Activated naive CD4-positive, alpha-beta T cell (primary cell): ENCODE measurements at places on chromosomes 13 and 19.

DNA sequence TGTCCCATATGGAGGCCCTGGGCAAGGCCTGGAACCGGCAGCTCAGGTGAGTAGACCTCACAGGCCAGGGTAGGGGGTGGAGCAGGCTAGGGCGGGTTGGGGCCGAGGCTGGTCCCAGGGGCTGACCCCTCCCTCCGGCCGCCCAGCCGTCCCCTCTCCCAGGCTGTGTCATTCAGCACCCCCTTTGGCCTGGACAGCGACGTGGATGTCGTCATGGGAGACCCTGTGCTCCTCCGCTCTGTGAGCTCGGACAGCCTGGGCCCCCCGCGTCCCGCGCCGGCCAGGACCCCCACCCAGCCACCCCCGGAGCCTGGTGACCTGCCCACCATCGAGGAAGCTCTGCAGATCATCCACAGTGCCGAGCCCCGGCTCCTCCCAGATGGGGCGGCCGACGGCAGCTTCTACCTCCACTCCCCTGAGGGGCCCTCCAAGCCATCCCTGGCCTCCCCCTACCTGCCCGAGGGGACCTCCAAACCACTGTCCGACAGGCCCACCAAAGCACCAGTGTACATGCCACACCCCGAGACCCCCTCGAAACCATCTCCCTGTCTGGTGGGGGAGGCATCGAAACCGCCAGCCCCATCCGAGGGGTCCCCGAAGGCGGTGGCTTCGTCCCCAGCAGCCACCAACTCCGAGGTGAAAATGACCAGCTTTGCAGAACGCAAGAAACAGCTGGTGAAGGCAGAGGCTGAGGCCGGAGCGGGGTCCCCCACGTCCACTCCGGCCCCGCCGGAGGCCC, 16.0 kb downstream of the CAMSAP3 start:
- no peak for DNase-seq

GRCh38 chr13:111557921-111558699, 237.7 kb downstream of the TEX29 start:
- no peak for DNase-seq

DNA sequence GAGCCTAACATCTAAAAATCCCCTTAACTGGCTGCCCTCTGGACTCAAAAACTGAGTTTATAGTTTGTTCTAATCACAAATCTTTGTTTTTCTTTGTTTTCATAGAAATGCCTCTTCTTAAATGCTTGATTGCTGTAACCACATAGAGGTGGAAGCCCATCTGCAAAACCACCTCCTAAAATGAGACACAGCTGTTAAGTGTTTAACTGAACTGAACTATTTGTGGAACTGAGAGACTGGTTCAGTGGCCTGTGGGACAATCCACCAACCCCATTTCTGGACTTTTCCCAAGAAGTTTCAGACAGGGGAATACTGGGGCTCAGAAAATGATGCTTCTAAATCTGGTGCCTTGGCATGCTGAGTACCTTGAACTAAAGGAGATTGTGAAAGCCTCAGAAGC, 50.9 kb upstream of the TM9SF2 start:
- no peak for DNase-seq

DNA sequence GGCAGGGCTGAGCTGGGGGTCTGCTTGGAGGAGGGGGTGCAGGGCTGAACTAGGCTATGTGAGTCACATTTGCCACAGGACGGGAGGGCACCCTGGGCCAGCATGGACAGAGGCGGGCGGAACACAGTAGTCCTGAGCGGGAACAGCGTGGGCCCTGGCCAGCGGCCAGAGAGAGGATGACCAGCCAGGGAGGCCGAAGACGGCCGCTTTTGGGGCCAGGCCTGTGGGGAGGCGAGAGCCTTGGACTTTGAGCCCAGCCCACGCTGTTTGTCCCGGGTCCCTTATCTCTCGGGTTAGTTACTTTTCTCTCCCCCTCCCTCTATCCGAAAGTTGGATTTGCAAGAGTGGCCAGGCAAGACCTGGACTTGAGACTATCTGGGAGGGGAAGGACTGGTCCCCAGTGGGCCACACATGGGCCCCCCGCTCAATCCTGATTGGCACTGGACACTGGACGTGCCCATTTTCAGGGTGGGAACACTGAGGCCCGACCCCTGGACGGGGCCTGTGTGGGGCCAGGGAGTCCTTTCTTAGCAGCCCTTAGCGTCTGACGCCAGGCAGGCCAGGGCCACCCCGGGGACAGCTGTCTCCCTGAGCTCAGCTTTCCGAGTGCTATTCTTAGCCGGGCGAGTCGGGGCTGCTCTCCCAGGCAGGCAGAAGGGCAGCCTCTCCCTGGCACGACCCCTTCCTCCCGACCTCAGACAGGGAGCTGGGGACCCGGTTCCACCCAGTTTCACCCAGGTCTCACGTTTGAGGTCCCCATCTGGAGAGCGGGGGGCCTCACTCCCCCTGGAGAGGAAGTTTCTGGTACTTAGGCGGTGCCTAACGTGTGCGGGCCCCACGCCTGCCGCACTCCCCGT, 833 bp downstream of the GAMT start:
- no peak for DNase-seq

- DNase-seq, result no peak
Observed at GRCh38 chr13:62747629-62748028, 1332.0 kb upstream of the PCDH20 start.

DNA sequence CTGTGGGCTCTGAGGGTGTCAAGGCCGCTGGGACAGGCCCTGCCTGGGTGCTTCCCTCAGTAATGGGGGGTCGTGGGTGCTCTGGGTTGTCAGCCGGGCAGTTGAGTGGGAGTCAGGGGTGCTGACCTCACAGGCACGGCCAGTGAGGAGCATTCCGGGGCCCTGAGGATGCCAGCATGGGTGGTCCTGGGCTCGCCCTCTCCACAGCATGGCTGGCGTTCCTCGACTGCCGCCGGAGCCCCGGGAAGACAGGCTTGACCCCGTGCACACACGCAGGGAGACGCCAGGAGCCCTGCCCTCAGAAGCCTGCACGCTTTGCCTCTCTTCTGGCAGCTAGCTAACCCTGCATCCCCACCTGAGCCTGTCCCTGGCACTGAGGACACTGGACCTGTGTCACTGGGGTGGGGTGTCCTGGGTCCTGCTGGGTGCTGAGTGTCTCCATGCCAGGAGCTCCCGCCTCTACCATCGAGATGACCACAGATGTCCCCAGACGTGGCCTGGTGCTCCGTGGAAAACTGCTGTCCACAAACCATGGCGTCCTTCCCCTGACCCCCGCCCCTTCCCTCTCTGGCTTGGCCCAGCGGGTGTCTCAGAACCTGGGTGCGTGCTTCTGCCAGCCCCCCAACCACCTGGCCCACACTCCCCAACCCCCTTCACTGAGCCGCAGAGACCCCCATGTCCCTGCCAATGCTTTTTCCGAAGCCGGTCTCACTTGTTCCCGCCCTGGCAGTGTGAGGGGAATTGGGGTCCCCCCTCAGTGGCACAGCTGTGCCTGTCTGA, 4.4 kb upstream of the NDUFS7 start:
- no peak for DNase-seq

- DNase-seq, result no peak
Observed at GRCh38 chr19:40632311-40633036, 31.3 kb downstream of the LTBP4 start.

DNA sequence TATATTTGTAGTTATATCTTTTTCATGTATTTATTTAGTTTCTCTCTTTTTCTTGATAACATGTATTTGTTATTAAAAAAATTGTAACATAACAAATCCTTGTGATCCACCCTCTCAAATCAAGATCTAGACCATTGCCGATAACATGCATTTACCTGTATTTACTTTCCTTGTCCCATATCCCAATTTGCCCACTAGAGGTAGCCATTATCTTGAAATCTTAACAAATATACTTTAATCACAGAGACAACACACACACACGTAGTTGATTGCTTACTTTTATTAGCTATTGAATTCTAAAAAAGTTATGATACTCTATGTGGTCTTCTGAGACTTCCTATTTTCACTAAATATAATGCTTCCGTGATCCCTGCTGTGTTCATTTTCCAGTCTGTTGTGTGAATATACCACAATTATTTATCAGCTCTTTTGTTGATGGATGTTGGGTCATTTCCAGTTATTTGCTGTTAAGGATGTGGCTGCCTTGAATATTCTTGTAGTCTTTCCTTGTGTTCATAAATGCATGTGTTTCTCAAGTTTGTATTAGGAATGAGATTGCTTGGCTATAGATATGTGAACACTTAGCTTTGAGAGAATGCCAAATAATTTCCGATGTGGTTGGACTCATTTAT, 31.3 kb upstream of the ZMYM2 start:
- no peak for DNase-seq

- DNase-seq, result no peak
Observed at GRCh38 chr13:28458608-28459007, 36.3 kb downstream of the FLT1 start.

- DNase-seq, result no peak
Observed at GRCh38 chr19:41000310-41000737, 9.2 kb downstream of the CYP2B6 start.

DNA sequence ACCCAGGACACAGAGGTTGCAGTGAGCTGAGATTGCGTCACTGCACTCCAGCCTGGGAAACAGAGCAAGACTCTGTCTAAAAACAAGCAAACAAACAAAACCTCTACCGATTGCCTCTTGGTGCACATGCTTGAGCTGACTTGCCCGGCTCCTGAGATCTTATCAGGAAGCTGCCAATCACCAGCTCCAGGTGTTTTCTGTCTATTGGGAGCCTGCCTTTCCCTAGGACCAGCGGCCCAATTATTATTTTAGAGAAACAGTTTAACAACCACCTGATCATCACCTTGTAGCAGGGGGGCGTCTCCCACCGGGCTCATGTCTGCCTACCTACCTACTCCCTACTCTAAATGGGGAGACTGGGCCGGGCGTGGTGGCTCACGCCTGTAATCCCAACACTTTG, 10.8 kb downstream of the CLEC4M start:
- DNase-seq, result no peak

DNA sequence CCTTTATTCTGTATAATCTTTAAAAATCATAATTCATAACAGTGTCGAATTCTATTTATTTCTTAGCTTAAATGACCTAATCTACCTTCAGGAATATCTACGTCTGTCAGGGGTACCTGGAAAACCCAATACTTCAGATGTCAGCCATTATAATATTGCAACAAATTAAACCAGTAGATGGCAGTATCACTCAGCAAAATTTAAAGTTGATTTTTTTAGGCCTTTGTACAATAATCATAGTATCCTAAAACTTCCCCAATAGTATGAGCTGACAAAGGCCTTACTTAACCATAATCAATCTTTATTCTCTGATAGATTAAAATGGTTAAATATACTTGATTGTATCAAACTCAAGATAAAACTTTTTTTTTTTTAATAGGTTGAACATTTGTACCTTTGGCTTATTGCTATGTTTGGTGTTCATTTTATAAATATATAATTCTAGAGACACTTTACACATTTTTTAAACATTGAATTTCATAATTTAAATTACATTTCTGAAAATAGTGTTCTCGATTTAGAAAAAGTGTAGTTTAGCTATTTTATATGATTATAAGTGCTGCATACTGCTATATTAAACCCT, 830.2 kb upstream of the SPRY2 start:
- no peak for DNase-seq

DNA sequence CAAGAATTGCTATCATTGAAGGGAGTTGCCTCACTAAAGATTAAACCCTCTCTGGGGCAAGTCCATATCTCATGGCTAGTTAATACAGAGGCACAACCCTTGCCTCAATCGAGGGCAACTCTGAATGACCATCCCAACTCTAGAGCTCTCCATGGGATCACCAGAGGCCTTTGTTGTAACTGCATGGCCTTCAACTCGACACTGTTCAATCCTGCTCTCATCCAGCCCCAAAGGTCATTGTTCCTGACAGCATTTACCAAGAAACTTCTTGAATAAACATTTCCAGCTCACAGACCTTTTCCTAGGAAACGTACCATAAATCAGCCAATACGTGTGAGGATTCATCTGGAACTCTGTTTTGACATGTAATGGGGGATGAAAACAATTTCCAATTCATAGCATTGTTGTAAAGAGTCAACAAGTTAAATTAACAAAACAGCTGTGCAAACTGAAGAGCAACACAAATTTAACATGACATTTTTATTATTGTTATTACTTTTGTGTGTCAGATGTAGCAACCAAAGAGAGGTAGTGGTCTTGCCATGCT, 452.7 kb downstream of the SUCLA2 start:
- DNase-seq, result no peak

DNA sequence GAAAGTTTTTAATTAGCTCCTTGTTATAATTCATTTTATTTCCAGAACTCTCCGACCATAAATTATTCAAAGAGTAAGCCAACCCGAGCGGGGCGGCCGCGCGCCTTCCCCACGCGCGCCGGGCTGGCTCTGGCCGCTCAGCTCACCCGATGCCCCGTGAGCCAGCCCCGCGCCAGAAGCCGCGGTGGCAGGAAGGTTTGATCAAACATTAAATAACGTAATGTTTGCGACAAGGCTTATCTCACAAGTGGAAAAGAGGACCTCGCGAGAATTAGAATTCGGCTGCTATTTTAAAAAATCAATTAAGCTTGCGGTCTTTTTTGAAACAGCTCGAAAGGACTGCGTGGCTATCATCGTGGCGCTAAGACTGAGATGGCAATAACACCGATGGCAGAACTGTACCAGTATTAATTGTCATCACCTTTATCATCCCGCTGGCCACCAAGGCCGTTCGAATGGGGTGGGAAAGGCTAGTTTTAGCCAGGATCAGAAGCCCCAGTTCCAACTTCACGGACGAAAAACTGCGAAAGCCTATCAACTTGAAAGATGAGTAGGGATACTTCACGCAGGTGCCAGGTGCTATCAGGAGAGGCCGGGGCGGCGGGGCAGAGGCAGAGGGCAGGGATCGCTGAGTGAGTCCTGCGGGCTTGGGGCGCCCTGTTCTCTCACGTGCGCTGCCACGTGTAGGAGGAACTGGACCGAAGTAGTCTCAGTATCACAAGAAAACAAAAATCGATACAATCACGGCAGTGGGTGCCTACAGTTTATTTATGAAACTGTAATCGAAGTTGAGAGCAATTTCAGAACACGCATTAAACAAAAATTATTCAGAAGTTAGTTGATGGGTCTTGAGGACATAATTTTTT, 6.4 kb downstream of the POU4F1 start:
- no peak for DNase-seq
